AG08395 (cell line): ENCODE measurements at places on chromosomes 3 and 15.

- no peak for DNase-seq
Observed at GRCh38 chr3:172071780-172072330, 32.5 kb downstream of the FNDC3B start.

- no peak for DNase-seq
Observed at GRCh38 chr15:95812491-95812890, 518.0 kb upstream of the NR2F2 start.

DNA sequence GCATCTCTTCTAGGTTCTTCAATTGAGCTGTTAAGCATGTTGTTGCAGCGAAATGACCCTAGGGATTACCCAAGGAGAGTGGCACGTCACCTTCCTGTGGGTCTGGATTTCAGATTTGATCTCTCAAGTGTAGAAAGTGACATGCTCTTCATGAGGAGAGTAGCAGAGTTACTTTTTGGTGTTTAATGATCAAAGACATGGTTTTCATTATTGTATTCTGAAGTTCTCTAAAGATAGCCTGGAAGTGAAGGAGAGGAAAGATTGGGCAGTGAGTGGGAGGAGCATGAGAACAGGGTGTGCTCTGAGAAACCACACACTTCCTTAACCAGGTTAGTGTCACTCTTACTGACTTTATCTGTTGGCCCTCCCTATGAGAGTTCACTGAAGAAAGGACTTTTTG is 153.6 kb downstream of the AKAP13 start:
- DNase-seq, result no peak

DNA sequence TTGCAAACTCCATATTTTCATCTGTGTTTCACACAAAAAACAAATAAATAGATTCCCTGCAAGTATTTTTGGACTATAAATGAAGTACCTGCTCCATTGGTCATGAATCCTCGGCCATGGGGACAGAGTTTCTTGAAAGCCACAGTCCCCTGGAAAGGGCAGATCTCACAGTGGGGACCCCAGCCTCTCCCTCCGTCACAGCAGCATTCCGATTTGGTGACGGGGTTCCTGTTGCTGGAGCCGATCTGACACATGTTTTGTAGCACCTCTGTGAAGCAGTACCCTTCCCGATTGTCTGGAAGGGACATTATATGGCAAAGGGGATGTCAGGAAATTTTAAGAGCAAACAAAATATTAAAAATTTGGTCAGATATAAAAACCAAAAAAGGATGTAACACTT is 96.2 kb downstream of the DUT start:
- no peak for DNase-seq

- no peak for DNase-seq
Observed at GRCh38 chr3:62445275-62445674, 71.9 kb upstream of the FEZF2 start.

GRCh38 chr3:39801216-39801615 is 8.2 kb upstream of the MYRIP start:
- no peak for DNase-seq

DNA sequence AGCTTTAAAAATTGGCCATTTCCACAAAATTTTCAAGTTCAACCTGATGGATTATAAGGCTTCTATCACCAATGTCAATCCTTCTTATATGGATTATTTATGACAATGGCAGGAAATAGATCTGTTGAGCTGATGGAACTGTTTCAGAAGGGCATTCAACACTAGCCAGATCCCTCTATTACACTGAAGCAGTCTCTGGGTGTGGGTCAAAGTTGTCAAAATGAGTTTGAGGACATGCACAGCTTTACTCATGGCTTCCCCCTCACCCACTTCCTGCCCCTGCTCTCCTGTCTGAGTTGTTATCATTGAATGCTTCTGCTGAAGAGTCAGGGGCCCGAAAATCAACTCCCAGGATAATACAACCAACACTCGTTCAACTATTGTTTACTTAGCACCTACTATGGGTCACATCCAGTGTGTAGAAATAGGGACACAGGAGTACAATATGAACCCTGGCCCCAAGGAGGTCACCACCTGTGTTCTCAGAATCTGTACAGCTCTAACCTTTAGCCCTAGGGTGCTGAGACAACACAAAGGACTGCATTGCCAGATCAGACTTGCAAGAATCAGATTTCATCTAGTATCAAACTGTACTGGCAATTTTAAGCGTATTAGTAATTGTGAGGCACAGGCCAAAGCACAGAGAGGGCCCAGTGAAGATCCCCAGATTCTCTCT is 41.7 kb upstream of the FAM3D start:
- DNase-seq, result no peak

DNA sequence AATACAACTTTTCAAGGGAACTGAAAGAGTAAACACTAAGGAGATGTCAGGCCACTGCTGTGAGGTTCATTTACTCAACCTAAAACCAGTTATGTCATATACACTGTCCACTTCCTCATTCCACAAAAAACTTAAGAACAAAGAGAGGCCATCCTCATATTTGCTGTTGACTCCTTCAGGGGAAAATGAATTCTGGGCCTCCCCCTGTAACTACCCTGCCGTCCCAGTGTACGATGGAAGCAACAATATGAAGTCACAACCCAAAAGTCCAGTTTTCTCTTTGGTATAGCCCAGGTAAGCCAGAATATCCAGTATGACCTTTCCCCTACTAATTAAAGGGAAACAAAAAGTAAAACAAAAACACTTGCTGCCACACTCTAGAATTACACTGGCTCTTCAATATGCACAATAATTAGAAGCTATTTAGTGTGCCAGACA is 16.2 kb downstream of the CEP152 start:
- no peak for DNase-seq

DNA sequence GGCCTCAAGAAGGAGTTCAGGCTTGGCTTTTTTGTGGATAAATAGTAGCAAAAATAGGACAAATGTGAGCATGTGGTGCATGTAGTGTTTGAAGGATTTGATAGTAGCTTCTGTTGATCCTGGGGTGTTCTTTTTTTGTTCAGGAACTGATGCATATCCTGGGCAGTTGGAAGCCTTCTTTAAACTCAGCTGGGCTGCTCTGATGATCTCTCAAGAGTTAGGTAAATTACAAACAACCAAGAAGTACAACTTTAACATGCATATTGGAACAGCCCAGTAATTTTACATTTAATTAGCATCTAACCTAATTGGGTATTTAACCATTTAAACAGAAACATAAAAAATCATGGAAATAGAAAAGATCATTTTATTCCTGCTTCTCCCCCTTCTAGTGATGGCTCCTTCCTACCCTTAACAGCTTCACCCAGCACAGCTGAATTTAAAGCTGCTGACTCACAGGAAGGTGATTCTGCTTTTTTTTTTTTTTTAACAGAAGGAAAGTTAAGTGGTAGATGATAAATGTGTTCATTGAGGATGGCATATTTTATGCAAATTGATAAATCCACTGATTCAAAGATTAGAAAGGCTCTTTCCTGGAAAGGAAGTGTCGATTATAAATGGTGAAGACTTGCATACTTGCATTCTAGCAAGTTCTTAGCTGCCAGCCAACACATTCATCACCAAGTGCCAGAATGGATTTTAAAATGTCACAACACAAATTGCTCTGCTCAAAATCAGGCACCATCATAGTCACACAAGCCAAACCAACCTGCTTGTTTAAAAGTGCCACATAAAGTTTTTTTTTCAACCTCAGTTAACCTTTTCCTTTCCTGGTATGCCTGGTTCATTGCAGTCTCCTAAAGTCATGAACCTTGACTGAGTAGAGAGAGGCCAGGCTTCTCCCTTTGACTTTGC is 20.0 kb downstream of the SLC35G2 start:
- DNase-seq, result peak; percentile 36

DNA sequence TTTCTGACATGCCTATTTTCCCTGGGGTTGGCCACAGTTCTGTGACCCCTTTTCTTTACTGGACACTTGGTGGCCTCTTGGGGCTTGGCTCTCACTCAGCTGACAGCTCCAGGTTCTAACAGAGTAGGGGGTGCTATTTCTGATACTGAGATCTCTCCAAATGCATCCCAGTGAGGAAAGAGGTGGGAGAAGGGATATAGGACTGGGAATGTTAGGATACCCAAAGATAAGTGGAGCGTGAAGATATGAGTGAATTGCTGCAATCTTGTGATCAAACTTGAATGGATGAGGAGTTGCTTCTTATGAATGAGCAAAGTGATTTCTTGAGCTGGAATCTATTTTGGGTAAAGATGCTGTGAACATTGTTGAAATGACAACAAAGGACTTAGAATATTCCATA is 74.6 kb downstream of the ATP2B2 start:
- no peak for DNase-seq

GRCh38 chr3:49460188-49460890 is 9.7 kb upstream of the DAG1 start:
- DNase-seq, result no peak

- DNase-seq, result peak; percentile 94
Observed at GRCh38 chr3:45226206-45226915, at the start of gene TMEM158. TSS of gene TMEM158 (minus strand) at chr3:45226287. CDS start at chr3:45226027, 260 bp downstream.

DNA sequence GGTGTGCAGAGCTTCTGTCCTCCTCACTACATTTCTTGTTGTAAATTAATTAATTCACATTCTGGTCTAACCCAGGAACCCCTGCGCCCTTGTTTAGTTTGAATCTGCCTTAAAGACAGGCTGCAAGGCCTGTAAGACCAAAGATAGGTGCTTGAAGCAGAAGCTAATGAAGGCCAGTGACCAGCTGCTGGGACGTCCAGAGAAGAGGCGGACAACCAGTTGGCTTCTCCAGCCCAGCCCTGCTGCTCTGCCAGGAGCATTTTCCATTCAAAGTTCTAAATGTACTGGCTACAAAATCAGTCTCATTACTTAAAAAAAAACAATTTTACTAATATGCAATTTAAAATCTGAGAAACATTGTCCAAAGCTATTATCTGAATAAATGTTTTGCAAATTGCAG is 43.6 kb downstream of the FSIP1 start:
- DNase-seq, result no peak

- DNase-seq, result no peak
Observed at GRCh38 chr3:141648055-141648910, 89.8 kb upstream of the RNF7 start.
